ENCODE measurements at places on chromosomes 1 and 21. TPM values are rescaled to one million over a fixed set of nuclear protein-coding genes. Genes with fewer than 3 reads are reported as not detected.

- H3K27me3 ChIP-seq, result peaks cover 13% of the 10 kb centered on the region
- H3K4me1 ChIP-seq, result peaks cover 4% of the 10 kb centered on the region
- no peak overlapping the region for H3K4me3 ChIP-seq
- no peak for DNase-seq
- H3K36me3 ChIP-seq, result no peaks in the 10 kb centered on the region
Measured at GRCh38 chr1:39954324-39954869, 548 bp upstream of the MFSD2A start.

The NBPF4 gene
- not detected for total RNA-seq

GRCh38 chr1:156566436-156566835, 5.9 kb downstream of the IQGAP3 start:
- no peak overlapping the region for H3K4me3 ChIP-seq
- no peak overlapping the region for H3K27ac ChIP-seq
- DNase-seq, result no peak
- peaks cover 41% of the 10 kb centered on the region for H3K4me1 ChIP-seq
- H3K36me3 ChIP-seq, result peaks cover 14% of the 10 kb centered on the region
- H3K27me3 ChIP-seq, result no peaks in the 10 kb centered on the region

DNA sequence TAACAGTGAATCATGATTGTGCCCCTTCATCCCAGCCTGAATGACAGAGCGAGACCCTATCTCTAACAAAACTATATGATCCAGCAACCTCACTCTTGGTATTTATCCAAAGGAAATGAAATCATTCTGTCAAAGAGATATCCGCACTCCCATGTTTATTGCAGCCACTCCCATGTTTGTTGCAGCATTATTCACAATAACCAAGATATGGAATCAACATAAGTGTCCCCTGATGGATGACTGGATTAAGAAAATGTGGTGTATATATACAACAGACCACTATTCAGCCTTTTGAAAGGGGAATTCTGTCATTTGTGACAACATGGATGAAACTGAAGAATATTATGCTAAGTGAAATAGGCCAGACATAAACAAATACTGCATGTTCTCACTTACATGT, 44.4 kb downstream of the TRMT1L start:
- H3K4me3 ChIP-seq, result no peak overlapping the region
- no peak for DNase-seq
- no peaks in the 10 kb centered on the region for H3K4me1 ChIP-seq
- H3K27me3 ChIP-seq, result peaks cover 1% of the 10 kb centered on the region
- no peak overlapping the region for H3K27ac ChIP-seq

DNA sequence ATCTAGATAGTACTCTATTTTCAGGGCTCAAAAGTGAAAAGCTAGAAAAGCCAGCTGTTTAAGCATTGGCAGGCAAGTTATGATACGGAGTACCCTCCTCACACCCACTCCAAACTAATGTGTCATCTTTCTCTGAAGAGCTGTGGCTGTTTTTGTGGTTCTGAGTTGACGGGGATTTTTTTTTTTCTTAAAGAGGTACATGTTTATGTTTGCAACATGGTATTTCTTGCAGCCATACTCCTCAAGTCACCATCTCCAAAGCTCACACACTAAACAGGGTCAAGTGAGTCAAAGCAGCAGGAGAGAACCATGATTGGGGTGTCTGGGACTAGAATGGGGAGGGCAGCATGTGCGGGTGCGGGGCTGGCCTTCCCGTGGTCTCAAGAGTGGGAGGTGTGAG, 347.2 kb downstream of the DISC1 start:
- no peak for DNase-seq
- no peak overlapping the region for H3K4me3 ChIP-seq
- no peak overlapping the region for H3K27ac ChIP-seq
- H3K4me1 ChIP-seq, result peaks cover 7% of the 10 kb centered on the region
- H3K36me3 ChIP-seq, result peaks cover 39% of the 10 kb centered on the region

DNA sequence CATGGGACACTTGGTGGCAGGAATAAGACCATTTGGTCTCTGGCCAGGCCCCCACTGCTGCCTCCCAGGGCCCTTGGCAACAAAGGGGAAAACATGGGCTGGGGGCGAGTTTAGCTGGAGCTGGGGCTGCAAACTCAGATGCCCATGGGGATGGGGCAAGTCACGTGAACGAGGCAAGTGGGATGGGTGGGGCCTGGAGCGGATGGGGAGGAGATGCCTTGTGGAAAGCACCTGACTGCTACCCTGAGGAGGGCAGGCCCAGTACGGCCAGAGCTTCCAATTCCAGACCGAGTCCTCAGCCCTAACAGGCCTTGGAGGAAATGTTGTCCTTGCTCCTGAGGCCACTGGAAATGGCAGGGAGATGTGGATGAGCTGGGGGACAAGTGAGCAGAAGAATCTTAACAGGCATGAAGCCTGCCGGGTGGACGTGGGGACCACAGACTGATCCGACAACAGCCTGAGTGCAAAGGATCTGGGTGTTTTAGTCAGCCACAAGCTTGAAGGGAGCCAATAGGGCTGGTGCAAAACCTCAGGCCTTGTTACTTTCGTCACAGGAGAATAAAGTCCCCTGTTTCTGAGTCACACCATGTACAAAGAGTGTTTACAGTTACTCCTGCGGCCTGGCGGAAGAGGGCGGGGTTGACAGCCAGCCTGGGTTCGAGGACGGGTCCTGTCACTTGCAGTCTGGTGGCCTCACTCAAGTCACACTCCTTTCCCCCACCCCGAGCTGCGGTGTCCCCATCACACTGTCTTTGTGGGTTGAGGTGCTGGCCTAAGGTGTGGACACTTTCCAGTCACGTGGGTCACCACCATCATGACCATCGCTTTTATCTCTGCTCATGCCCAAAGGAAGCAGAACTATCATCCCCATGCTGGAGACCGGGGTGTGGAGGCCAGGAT, 19.1 kb downstream of the RUNX3 start:
- H3K36me3 ChIP-seq, result peaks cover 13% of the 10 kb centered on the region
- no peak overlapping the region for H3K4me3 ChIP-seq
- peaks cover 15% of the 10 kb centered on the region for H3K4me1 ChIP-seq
- H3K27me3 ChIP-seq, result peaks cover 5% of the 10 kb centered on the region
- no peak overlapping the region for H3K27ac ChIP-seq

GRCh38 chr21:23811805-23812204, 1795.5 kb downstream of the MRPL39 start:
- H3K27me3 ChIP-seq, result peaks cover 4% of the 10 kb centered on the region
- no peak overlapping the region for H3K27ac ChIP-seq
- H3K36me3 ChIP-seq, result peaks cover 8% of the 10 kb centered on the region
- no peaks in the 10 kb centered on the region for H3K4me1 ChIP-seq
- H3K4me3 ChIP-seq, result no peak overlapping the region

The SRM gene
- 51.0 TPM for total RNA-seq

DNA sequence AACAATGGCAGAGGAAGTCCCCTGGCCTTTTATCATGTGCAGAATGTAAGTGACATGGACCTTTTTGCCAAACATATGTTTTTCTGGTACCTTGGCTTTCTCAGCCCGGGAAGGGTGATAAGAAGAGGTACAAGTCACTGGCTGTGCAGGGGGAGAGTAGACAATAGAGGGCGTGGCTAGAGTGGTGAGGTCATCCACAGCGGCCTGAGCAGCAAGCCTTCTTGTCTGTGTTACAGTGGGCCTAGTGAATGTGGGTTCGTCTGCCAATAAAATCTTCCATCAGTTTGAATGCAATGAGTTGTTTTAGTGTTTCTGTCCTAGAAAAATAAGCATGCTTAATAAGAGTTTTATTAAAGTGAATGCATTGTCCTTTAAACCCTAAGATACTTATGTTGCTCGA, 59.0 kb upstream of the PGD start:
- DNase-seq, result peak; percentile 46
- H3K27ac ChIP-seq, result peak overlapping the region; percentile 94
- H3K27me3 ChIP-seq, result peaks cover 2% of the 10 kb centered on the region
- peaks cover 3% of the 10 kb centered on the region for H3K4me1 ChIP-seq
- peak overlapping the region; percentile 23 for H3K4me3 ChIP-seq
- peaks cover 24% of the 10 kb centered on the region for H3K36me3 ChIP-seq

The TBX19 gene
- 1.1 TPM for total RNA-seq

DNA sequence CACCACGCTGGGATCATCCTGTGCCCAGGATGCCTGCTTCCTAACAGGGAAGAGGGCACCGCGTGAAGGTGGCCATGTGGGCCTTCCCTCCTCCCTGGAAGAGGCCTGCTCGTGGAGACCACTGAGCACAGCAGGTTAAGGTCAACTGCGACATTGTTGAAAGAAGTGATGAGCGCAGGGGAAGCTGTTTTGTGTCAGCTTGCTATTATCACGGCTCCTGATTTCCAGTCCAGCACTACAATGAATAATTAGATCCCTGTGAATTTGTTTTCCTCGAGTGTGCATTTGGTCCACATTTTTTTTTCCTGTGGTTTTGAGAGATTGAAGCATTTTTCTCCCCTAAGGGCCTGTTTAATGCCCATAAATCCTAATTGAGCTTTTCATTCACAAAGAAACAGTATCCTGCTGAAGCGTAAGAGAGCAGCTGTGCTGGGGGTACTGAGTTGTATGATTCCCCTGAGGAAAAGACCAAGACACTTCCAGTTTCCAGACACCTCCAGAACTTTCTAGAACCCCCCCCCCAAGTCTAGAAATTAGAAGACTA, 204.9 kb downstream of the KCNJ6 start:
- DNase-seq, result no peak
- H3K27ac ChIP-seq, result no peak overlapping the region
- no peak overlapping the region for H3K4me3 ChIP-seq
- H3K36me3 ChIP-seq, result no peaks in the 10 kb centered on the region

The GBP7 gene
- total RNA-seq, result 0.69 TPM

The STUM gene
- total RNA-seq, result 0.08 TPM

GRCh38 chr1:232048481-232048880, 421.9 kb downstream of the DISC1 start:
- no peaks in the 10 kb centered on the region for H3K27me3 ChIP-seq
- no peak overlapping the region for H3K4me3 ChIP-seq
- H3K27ac ChIP-seq, result no peak overlapping the region
- peaks cover 6% of the 10 kb centered on the region for H3K4me1 ChIP-seq

The GJA8 gene
- total RNA-seq, result not detected

The SPATA45 gene
- total RNA-seq, result 0.82 TPM

DNA sequence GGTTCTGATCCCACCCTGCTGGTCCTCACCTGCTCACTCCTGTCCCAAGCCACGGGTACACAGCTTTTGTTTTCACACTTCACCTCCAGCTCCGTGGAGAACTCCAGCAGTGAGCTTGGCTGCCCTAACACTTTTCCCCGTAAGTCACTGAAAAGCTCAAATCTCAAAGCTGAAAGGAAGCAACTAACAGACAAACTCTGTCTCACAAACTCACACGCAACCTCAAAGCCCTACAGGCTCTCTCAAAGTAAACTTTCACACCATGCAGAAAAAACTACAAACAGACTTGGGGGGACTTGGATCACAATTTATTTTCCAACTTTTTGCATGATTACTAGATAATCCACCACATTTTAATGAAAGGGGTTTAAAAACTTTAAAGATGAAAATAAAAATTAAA, 88.3 kb downstream of the AK5 start:
- no peak for DNase-seq
- no peaks in the 10 kb centered on the region for H3K4me1 ChIP-seq
- no peak overlapping the region for H3K27ac ChIP-seq
- no peaks in the 10 kb centered on the region for H3K27me3 ChIP-seq

The MROH9 gene
- total RNA-seq, result not detected

The MX2 gene
- total RNA-seq, result 5.4 TPM

DNA sequence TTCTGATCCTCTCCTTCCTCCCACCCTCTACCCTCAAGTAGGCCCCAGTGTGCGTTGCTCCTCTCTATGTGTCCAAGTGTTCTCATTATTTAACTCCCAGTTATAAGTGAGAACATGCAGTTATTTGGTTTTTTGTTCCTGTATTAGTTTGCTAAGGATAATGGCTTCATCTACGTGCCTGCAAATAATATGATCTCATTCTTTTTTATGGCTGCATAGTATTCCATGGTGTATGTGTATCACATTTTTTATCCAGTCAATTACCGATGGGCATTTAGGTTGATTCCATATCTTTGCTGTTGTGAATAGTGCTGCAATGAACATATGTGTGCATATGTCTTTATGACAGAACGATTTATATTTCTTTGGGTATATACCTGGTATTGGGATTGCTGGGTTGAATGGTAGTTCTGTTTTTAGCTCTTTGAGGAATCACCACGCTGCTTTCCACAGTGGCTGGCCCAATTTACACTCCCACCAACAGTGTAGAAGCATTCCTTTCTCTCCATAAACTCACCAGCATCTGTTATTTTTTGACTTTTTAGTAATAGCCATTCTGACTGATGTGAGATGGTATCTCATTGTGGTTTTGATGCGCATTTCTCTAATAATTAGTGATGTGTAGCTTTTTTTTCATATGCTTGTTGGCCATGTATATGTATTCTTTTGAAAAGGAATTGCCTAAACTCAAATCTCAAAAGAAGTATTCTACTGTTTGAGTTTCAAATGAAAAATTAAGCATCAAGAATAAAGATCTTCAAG, 116.9 kb downstream of the ETS2 start:
- H3K27ac ChIP-seq, result no peak overlapping the region
- no peak overlapping the region for H3K4me3 ChIP-seq
- no peak for DNase-seq

DNA sequence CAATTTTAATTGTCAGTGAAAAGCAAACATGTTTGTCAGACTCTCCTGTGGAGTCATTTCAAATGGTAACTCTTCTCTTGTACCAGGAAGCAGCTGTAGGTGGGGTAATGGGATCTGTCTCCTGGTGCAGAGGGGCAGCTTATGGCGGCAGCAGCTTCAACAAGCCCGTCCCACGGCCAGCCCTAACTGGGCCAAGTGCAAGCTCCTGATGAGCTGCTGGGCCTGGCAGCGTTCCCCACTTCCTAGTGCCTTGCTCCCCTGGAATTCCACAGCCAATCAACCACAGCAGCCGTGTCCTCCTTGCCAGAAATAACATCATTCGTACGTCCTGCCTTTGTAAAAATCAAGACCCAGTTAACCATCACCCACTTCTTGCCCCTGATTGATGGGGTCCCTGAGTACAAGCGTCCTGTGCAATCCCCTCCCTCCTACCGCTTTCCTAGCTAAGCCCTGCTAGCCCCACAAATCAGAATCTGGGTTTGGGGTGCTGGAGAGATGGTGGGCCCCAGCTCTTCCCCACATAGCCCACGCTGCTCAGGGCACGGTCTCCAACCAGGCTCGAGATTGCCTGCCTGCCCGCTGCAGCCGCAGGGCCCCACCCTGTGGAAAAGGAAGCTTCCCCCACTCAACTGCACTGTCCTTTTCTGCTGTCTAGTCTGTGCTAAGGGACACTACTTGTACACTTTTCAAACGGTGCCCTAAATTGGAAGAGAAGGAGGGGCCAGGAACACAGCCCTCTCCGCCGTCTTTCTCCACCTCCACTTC, 61.2 kb downstream of the TOR1AIP2 start:
- H3K27ac ChIP-seq, result peak overlapping the region; percentile 2
- peaks cover 18% of the 10 kb centered on the region for H3K4me1 ChIP-seq
- DNase-seq, result no peak
